Colonic mucosa (tissue), 4 donors: ENCODE measurements at places on chromosomes 2 and 18. TPM values are rescaled to one million over a fixed set of nuclear protein-coding genes. Genes with fewer than 3 reads are reported as not detected.

- no peaks in the 10 kb centered on the region for H3K4me1 ChIP-seq
- H3K4me3 ChIP-seq = no peak overlapping the region
- H3K36me3 ChIP-seq = no peaks in the 10 kb centered on the region
Observed at GRCh38 chr18:80009661-80010550, 21.5 kb upstream of the TXNL4A start.

GRCh38 chr18:13726972-13727331 lies 479 bp downstream of the RNMT start:
- peak overlapping the region; percentile 92 for H3K27ac ChIP-seq
- peak overlapping the region; percentile 99 for H3K4me3 ChIP-seq
- H3K4me1 ChIP-seq = no peaks in the 10 kb centered on the region
- no peaks in the 10 kb centered on the region for H3K27me3 ChIP-seq
- no peaks in the 10 kb centered on the region for H3K36me3 ChIP-seq

- no peaks in the 10 kb centered on the region for H3K27me3 ChIP-seq
- no peak overlapping the region for H3K27ac ChIP-seq
- DNase-seq = no peak
- H3K4me1 ChIP-seq = no peaks in the 10 kb centered on the region
- H3K4me3 ChIP-seq = no peak overlapping the region
Observed at GRCh38 chr2:31049264-31049663, 89.0 kb downstream of the GALNT14 start.

- no peak for DNase-seq
- H3K4me3 ChIP-seq = no peak overlapping the region
- no peaks in the 10 kb centered on the region for H3K27me3 ChIP-seq
- no peak overlapping the region for H3K27ac ChIP-seq
- H3K4me1 ChIP-seq = no peaks in the 10 kb centered on the region
Observed at GRCh38 chr2:3185910-3186309, 191.7 kb downstream of the EIPR1 start.

GRCh38 chr2:96594691-96595152 lies 43.4 kb downstream of the KANSL3 start:
- H3K4me3 ChIP-seq = no peak overlapping the region
- no peak overlapping the region for H3K27ac ChIP-seq
- no peak for DNase-seq
- no peaks in the 10 kb centered on the region for H3K4me1 ChIP-seq
- peaks cover 8% of the 10 kb centered on the region for H3K36me3 ChIP-seq

GRCh38 chr2:119339562-119339923 lies 27.1 kb downstream of the C2orf76 start:
- no peak overlapping the region for H3K4me3 ChIP-seq
- no peak for DNase-seq
- no peaks in the 10 kb centered on the region for H3K36me3 ChIP-seq

DNA sequence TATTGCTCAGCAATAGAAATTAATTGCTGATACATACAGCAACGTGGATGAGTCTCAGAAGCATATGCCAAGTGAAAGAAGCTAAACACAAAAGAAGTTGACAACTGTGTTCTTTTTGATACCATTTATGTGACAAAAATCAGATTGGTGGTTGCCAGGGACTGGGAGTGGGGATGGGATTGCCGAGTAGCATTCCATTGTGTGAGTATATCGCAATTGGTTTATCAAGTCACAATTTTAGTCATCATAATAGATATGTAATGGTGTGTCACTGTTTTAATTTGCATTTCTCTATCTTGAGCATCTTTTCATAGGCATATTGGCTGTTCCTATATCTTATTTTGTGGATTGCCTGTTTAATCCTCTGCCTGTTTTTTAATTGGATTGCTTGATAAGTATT lies 20.9 kb downstream of the STRADB start:
- no peaks in the 10 kb centered on the region for H3K4me1 ChIP-seq
- no peaks in the 10 kb centered on the region for H3K27me3 ChIP-seq
- H3K4me3 ChIP-seq = no peak overlapping the region
- H3K27ac ChIP-seq = no peak overlapping the region

The CDK15 gene
- 0.47 TPM for total RNA-seq

The LGALSL gene
- total RNA-seq = 34.8 TPM

The GAL3ST2 gene
- 70.2 TPM for total RNA-seq
